ENCODE measurements at places on chromosomes 16 and 17.

DNA sequence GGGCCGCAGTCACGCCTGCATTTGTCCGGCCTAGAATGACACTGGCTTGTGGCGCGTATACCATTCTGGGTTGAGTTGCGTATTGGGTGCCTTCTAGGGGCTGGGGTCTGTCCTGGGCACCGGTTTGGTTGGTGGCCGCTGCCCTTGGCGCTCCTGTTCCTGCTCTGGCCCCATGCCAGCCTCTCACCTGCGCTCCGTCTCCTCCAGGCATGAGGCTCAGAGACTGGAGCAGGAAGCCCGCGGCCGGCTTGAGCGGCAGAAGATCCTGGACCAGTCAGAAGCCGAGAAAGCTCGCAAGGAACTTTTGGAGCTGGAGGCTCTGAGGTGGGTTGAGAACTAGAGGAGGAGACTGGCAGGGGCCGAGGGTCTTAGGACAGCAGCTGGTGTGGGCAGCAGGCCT lies 17.4 kb downstream of the CDIPT start:
- DNase-seq: no peak

DNA sequence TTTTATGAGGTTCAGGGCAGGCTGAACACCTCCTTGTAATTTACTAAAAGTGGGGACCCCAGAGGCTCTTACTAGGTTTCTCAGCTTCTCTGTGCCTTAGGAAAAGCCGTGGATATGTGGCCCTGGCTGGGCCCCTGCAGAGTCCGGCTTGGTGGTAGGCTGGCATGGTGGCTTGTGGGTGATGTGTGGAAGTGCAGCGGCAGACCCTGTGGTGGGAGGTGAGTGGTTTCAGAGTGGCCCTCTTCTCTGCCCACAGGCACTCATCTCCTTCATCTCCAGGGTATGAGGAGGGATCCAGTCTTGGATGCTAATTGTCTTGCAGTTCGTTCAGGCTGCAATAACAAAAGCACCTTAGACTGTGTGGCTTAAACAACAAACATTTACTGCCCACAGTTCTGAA lies 58.9 kb downstream of the ASIC2 start:
- DNase-seq: no peak

DNA sequence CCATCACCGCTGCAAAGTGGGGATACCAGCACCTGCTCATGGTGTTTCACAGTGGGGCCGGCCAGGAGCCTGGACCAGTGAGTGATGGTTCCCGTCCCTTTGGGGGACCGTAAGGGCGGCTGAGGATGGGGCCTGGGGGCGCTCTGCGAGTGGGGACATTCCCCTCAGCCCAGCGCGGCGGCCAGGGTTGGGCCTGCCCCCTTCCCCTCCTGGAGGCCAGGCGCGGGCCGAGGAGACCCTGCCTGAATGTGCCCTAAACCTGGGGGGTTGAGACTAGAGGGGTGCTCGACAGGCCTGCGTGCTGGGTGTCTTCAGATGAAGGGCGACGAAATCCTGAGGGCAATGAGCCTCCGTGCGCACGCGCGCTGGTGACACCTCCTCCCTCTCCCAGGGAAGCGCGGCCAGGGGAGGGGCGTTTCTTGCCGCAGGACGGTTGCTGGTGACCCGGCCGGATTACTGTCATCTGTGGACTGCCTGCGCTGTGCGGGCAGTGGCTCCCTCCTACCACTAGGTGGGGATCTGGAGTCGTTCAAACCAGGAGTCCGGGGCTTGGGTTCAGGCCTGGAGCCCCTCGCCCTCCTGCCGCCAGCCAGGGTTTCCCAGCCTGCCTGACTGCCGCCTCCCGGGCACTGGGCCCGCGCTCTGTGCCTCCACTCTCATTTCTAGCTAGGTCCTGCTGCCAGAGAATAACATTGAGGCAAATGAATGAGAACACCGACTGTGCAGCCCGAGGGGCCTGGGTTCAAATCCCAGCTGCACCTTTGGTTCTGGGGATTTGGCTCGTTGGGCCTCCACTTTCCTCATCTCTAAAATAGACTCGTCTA lies 17.1 kb downstream of the TBX2 start:
- no peak for DNase-seq

- DNase-seq: peak; percentile 9
Measured at GRCh38 chr17:35605678-35606077, 18.6 kb downstream of the AP2B1 start.

DNA sequence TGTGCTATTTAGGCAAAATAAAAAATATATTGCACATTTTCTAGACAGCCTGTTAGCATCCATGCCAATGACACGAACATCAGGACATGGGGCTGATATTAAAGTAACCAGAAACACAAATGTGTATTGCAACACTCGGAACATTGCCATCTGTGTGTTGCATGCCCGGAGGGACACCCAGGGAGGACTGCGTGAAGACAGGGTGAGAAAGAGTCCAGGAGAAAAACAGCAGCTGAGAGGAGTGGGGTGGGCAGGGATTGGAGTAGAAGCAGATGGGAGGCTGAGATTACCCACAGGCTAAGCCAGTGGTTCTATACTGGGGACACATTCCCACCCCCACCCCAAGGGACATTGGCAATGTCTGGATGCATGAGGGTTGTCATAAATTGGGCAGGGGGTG lies 114.8 kb downstream of the GRIN2A start:
- DNase-seq: no peak

GRCh38 chr17:63029541-63029940 lies 63.5 kb downstream of the TANC2 start:
- DNase-seq: peak; percentile 34

- peak; percentile 29 for DNase-seq
Measured at GRCh38 chr17:69819316-69820087, 255.5 kb upstream of the KCNJ16 start.

DNA sequence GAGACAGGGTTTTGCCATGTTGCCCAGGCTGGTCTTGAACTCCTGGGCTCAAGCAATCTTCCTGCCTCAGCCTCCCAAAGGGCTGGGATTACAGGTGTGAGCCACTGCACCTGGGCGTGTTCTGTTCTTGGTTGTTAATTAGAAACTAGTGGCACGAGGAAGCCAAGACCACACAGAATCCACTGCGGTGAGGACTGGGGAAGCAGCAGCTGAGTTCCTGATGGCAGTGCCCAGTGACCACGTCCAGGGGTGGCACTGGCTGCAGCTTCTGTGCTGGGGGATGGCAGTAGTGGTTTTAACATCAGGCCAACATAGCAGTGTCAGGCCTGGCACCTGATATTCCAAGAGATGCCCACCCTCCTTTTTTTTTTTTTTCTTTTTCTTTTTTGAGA lies 39.7 kb upstream of the NDRG4 start:
- DNase-seq: no peak

DNA sequence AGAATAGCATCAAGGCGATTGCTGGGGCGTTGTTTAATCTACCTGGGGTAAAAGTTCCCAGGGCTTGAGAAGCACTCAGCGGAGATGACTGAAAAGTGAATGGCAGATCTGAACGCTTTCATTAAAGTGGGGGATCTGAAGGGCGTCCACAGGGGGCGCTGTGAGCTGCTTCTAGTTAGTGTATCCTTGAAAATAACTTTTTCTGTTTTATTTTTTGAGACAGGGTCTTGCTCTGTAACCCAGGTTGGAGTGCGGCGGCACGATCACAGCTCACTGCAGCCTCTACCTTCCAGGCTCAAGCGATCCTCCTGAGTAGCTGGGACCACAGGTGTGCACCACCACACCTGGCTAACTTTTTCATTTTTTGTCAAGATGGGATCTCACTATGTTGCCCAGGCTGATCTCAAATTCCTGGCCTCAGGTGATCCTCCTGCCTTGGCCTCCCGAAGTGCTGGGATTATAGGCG lies 360.4 kb downstream of the SEC14L1 start:
- DNase-seq: no peak
